ENCODE measurements at places on chromosomes 7 and 10. TPM values are rescaled to one million over a fixed set of nuclear protein-coding genes. Genes with fewer than 3 reads are reported as not detected.

ITPRID1 gene
- total RNA-seq = 25.0 TPM

DNA sequence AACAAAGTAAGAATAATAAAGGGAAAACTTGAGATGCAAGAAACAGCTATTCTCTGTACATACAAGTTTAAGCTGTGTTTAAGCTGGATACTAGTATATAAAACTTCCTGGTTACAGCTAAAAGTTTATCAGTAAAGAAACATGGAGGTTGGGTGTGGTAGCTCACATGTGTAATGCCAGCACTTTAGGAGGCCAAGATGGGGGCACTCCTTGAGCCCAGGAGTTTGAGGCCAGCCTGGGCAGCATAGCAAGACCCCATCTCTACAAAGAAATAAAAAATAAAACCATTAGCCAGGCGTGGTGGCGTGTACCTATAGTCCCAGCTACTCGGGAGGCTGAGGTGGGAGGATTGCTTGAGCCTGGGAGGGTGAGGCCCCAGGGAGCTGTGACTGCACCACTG, 3.2 kb downstream of the RSU1 start:
- DNase-seq = no peak

TSPAN12 gene
- 6.7 TPM for total RNA-seq

- DNase-seq = peak; percentile 86
Observed at GRCh38 chr10:34739915-34740314, 75.2 kb downstream of the PARD3 start.

GRCh38 chr10:83195021-83195420, 944.3 kb upstream of the GHITM start:
- no peak for DNase-seq

TFPI2 gene
- total RNA-seq = 27.7 TPM

DNA sequence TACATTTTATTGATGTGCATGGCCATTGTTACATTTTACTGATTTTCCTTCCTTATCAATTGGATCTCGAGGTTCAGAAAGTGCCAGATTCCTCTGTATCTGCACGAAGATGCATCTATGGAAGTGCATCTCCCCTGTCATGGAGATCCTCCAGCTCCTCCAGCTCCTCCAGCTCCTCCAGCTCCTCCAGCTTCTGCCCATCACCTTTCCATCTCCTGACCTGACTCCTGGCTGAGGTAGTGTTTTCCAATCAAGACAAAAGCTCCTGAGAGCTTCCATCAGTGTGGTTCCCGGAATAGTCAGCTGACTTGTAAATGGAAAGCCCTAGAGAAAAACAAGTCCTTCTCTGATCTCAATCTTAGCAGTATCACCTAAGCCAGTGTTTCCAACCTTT, 90.8 kb upstream of the KLF6 start:
- DNase-seq = no peak

GRCh38 chr7:155922067-155922816, 110.0 kb upstream of the SHH start:
- DNase-seq = peak; percentile 67

MMRN2 gene
- total RNA-seq = 29.1 TPM

GRCh38 chr10:107790271-107790670, 625.8 kb upstream of the SORCS1 start:
- no peak for DNase-seq

- DNase-seq = no peak
Observed at GRCh38 chr7:111787741-111788140, 225.4 kb upstream of the IMMP2L start.
